ENCODE measurements at places on chromosomes 1 and 21. TPM values are rescaled to one million over a fixed set of nuclear protein-coding genes. Genes with fewer than 3 reads are reported as not detected.

GRCh38 chr1:36464605-36465393 is 615 bp upstream of the MRPS15 start:
- peaks cover 12% of the 10 kb centered on the region for H3K36me3 ChIP-seq
- H3K27ac ChIP-seq, result peak overlapping the region; percentile 40
- peak; percentile 67 for DNase-seq
- peak overlapping the region; percentile 99 for H3K4me3 ChIP-seq
- peaks cover 12% of the 10 kb centered on the region for H3K4me1 ChIP-seq
- H3K27me3 ChIP-seq, result peaks cover 50% of the 10 kb centered on the region

GRCh38 chr1:33957854-33958253 is 94.0 kb downstream of the HMGB4 start:
- no peaks in the 10 kb centered on the region for H3K27me3 ChIP-seq
- H3K4me1 ChIP-seq, result no peaks in the 10 kb centered on the region
- no peak overlapping the region for H3K27ac ChIP-seq
- no peaks in the 10 kb centered on the region for H3K36me3 ChIP-seq
- DNase-seq, result no peak

- no peak overlapping the region for H3K27ac ChIP-seq
- H3K36me3 ChIP-seq, result no peaks in the 10 kb centered on the region
- no peak overlapping the region for H3K4me3 ChIP-seq
- no peak for DNase-seq
- peaks cover 19% of the 10 kb centered on the region for H3K4me1 ChIP-seq
- H3K27me3 ChIP-seq, result no peaks in the 10 kb centered on the region
Measured at GRCh38 chr1:234969011-234969441, 159.6 kb downstream of the TOMM20 start.

Gene CEP85
- total RNA-seq, result 36.8 TPM

GRCh38 chr1:6183520-6183989 is 3.4 kb upstream of the CHD5 start:
- peak overlapping the region; percentile 74 for H3K27ac ChIP-seq
- H3K27me3 ChIP-seq, result peaks cover 42% of the 10 kb centered on the region
- H3K4me1 ChIP-seq, result peaks cover 44% of the 10 kb centered on the region
- no peak overlapping the region for H3K4me3 ChIP-seq

GRCh38 chr21:44854664-44855446 is 18.6 kb downstream of the PTTG1IP start:
- no peak overlapping the region for H3K27ac ChIP-seq
- H3K4me1 ChIP-seq, result no peaks in the 10 kb centered on the region
- H3K36me3 ChIP-seq, result peaks cover 36% of the 10 kb centered on the region
- no peak overlapping the region for H3K4me3 ChIP-seq
- H3K27me3 ChIP-seq, result no peaks in the 10 kb centered on the region
- no peak for DNase-seq

- no peaks in the 10 kb centered on the region for H3K27me3 ChIP-seq
- H3K27ac ChIP-seq, result no peak overlapping the region
- H3K4me3 ChIP-seq, result no peak overlapping the region
- no peak for DNase-seq
Measured at GRCh38 chr1:153619171-153619570, 3.0 kb upstream of the S100A14 start.

Gene DYNLT5
- 2.8 TPM for total RNA-seq

DNA sequence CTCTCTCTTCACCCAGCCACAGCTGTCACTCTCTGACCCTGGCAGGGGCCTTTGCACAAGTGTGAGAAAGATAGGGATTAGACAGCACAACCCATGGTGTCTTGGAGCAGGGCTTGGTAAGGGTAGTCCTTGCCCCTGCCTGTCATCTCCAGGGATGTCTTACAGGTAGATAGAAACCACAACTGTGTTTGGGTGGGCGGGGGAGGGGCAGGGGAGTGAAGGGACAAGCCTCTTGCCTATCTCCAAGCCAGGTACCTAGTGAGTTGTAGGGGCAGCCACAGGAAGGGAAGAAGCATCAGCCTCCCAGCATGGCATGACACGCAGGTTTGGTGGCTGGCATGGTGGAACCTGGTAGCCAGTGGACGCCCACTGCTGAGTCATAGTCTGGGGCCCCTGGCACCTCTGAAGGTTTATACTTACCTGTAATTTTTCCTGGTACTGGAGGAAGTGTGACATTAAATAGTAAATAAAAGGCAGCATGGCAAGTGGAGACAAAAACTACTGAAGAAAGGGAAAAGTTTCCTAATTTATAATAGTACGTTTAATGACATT is 97.5 kb downstream of the CLEC20A start:
- no peak overlapping the region for H3K4me3 ChIP-seq
- no peaks in the 10 kb centered on the region for H3K36me3 ChIP-seq
- no peaks in the 10 kb centered on the region for H3K4me1 ChIP-seq
- DNase-seq, result no peak

Gene CYP4A22
- not detected for total RNA-seq

DNA sequence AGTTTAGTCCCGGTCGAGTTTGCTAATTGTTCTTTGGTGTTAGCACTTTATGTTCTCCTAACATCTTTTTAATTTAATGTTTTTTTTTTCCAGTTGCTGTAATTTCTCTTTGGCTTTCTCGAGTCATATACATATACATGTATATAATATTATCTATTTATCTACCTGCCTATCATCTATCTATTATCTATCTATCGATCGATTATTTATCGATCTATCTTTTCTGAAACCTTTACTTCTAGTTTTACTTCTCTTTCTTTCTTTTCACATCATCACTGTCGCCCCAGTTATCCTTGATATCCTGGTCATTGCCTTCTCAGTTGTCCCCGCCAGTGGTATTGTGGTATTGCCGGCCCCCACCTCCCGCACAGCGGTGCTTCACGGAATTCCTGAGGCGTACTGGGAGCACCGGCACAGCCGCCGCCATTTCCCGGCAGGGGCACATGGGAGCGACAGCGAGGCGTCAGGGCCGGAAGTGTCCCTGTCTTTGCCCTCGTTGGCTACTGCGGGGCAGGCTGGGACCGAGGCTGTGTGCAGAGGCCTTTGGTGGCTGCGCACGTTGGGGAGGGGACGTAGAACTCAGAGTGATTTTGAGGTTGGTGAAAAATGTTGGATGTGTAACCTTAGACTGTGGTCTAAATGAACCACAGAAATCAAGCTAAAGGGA is 101.1 kb downstream of the NUF2 start:
- DNase-seq, result peak; percentile 10
- H3K27me3 ChIP-seq, result no peaks in the 10 kb centered on the region
- H3K27ac ChIP-seq, result no peak overlapping the region
- no peak overlapping the region for H3K4me3 ChIP-seq

DNA sequence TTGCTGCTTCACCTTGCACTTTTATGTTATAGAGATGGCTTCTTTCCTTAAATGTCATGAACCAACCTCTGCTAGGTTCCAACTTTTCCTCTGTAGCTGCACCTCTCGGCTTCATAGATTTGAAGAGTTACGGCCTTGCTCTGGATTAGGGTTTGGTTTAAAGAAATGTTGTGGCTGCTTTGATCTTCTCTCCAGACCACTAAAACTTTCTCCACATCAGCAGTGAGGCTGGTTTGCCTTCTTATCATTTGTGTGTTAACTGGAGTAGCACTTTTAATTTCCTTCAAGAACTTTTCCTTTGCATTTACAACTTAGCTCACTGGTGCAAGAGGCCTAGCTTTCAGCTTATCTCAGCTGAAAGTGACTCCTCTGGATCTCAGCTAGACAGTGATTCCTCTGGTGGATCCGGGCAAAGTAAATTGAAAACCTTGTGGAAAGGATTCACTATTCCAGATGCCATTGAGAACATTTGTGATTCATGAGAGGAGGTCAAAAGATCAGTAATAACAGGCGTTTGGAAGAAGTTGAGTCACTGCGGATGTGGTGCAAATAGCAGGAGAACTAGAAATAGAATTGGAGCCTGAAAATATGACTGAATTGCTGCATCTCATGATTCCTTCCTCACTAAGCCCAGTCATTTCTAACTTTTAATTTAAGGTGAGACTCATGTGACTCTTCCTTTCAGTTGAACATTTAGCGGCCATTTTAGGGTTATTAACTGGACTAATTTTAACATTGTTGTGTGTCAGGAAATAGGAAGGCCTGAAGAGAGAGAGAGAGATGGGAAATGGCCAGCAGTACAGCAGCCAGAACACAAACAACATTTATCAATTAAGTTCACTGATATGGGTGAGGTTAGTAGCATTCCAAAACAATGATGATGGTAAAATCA is 16.2 kb upstream of the RGS1 start:
- no peak overlapping the region for H3K27ac ChIP-seq
- no peaks in the 10 kb centered on the region for H3K27me3 ChIP-seq
- no peak overlapping the region for H3K4me3 ChIP-seq
- H3K4me1 ChIP-seq, result no peaks in the 10 kb centered on the region
- no peaks in the 10 kb centered on the region for H3K36me3 ChIP-seq

Gene IL19
- not detected for total RNA-seq

DNA sequence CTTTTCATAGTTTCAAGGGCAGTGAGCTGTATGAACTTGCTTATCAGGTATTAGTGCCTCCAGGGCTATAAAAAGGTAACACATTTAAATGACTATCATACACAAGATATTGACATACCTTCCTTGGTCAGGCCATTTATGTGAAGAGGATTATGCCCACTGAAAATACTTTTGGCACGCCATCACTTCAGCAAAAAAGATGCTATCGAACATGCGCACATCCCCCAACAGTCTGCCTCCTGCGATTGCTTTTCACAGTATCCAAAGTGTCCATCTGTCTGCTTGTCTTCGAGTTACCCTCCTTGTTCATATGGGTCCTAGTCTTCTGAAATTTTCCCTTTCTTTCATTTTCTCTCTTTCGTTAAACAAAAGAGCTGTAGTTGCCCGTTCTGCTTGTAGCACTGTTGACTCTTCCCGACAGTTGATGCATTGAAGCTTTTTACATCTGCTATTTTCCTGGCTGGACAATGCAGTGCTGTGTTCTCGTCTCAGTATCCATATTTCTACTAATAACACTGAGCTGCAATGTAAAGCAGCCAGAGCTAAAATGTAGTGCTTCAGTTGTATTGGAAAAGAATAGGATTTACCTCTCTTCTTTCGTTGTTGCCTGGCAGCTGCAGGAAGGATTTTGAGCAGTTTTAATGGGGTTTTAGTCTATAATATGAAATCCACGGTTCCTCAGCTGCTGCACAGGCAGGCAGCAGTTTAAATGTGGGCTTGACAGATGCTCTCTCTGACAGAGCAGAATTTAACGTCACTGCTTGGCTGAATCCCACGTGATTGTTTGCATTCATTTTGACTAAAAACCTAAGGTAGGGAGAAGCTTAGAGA is at the start of gene B3GALT2:
B3GALT2 (minus strand) TSS at position 713 of the 831 bp plus-strand sequence. CDS start 5,051 bp downstream, outside the sequence.
- H3K4me1 ChIP-seq, result 0 out of 2 replicates have a peak, but pooled peaks cover 7% of the 10 kb centered on the region
- no peak within 1 kb of the TSS for H3K4me3 ChIP-seq
- DNase-seq, result no peak
- no peaks in the 10 kb centered on the region for H3K36me3 ChIP-seq
- H3K27me3 ChIP-seq, result no peaks in the 10 kb centered on the region
- H3K27ac ChIP-seq, result no peak within 1 kb of the TSS

Gene FOXD3
- 41.3 TPM for total RNA-seq

DNA sequence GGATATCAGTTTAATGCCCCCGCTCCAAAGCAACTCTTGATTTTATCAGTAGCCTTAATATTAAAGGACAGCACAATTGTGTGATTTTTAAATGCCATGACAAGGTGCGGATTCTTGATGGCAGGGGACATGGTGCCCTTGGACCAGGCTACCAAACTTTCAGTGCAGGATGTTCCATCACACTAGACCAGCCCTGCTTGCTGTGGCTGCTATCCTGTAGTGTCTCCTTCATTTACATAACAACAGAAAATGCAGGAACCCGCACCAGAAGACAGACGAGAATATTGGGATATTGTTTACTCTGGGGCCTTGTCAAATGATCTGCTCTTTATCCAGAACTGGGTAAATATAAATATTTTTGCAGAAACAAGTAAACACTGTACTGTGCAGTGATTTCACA is 229.3 kb upstream of the PKN2 start:
- no peak overlapping the region for H3K27ac ChIP-seq
- peaks cover 19% of the 10 kb centered on the region for H3K4me1 ChIP-seq
- no peak overlapping the region for H3K4me3 ChIP-seq
- H3K36me3 ChIP-seq, result no peaks in the 10 kb centered on the region
- no peaks in the 10 kb centered on the region for H3K27me3 ChIP-seq
- DNase-seq, result peak; percentile 28

Gene RGSL1
- total RNA-seq, result not detected

Gene PPM1J
- total RNA-seq, result 22.4 TPM

Gene PDZK1IP1
- total RNA-seq, result not detected

DNA sequence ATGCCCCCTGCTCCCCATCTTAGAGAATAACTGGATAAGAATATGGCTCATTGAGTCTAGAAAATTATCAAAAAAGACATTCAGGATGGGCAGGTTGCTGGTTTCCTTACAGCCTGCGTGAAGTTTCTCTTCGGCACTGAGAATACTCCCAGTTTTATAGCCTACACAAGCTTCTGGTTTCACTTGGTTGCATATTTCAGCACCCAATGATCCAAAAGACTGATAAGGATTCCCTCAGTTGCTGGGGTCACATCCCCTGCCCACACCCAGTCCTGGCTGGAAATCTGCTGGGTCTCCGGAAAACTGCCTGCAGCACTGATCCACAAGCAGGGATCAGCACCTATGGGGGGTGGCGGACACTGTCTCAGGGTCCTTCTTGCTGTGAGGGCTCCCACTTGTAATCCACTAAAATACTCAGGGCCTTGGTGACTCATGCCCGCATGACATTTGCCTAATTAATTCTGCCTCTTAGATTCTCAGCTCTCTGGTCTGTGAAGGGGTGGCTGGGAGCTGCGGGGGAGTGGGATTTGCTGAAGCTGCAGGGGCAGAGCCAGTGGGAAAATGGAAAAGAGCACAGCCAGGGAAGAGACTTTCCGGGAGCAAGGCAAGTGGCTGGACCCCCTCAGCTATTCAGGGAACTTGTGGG is 142.5 kb downstream of the ZNF648 start:
- H3K27ac ChIP-seq, result no peak overlapping the region
- no peaks in the 10 kb centered on the region for H3K27me3 ChIP-seq
- H3K4me3 ChIP-seq, result no peak overlapping the region
- H3K4me1 ChIP-seq, result no peaks in the 10 kb centered on the region

DNA sequence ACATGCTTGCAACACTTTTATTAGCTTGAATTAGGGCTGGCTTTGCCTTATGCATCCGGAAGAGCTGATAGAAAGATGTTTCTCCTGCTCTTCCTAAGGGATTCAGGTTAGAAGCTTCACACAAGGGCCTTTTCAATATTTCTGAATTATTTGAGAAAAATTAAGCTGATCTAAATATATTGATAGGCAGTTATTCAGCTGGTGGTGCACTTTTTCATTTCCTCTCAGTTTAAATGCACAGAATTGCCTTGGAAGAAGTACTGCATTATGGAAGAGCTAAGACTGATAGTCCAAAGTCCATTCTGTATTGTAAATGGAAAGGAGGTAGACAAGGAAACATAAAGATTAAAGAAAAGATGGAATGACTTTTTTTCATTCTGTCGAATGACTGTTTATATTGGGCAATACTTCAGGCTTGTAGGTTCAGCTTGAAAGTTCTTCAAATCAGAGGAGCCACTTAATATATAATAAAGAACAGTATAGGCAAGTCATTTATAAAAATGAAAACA is 398.4 kb upstream of the B3GALT2 start:
- H3K4me3 ChIP-seq, result no peak overlapping the region
- no peaks in the 10 kb centered on the region for H3K36me3 ChIP-seq
- H3K27me3 ChIP-seq, result no peaks in the 10 kb centered on the region
- no peak for DNase-seq
- peaks cover 27% of the 10 kb centered on the region for H3K4me1 ChIP-seq
- H3K27ac ChIP-seq, result no peak overlapping the region

- H3K36me3 ChIP-seq, result 0 out of 2 replicates have a peak, but pooled peaks cover 4% of the 10 kb centered on the region
- no peaks in the 10 kb centered on the region for H3K27me3 ChIP-seq
- H3K27ac ChIP-seq, result no peak overlapping the region
- H3K4me3 ChIP-seq, result no peak overlapping the region
- no peak for DNase-seq
- H3K4me1 ChIP-seq, result peaks cover 8% of the 10 kb centered on the region
Measured at GRCh38 chr1:114456586-114456985, 54.4 kb downstream of the TRIM33 start.
